ENCODE measurements at places on chromosomes 5 and 9. TPM values are rescaled to one million over a fixed set of nuclear protein-coding genes. Genes with fewer than 3 reads are reported as not detected.

IL4 gene
- 1.8 TPM for total RNA-seq

DNA sequence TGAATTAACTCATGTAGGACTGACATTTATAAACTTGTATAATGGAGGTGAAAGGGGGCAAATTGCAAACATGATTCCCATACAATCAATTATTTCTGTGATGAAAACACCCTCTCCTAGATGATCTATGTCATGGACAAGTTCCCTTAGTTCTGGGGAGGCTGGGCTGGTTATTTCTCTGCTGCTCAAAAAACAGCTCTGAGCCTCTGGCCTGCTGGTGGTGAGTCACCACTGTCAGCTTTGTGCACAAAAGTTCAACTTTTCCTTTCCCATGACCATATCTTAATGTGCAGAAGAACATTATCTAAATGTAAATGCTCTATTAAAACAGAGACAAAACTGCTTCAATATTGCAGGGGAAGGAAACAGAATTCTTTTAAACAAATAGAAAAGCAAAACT, 85.0 kb downstream of the HMHB1 start:
- no peak for DNase-seq

INSYN2B gene
- total RNA-seq, result not detected

NME5 gene
- not detected for total RNA-seq

DNA sequence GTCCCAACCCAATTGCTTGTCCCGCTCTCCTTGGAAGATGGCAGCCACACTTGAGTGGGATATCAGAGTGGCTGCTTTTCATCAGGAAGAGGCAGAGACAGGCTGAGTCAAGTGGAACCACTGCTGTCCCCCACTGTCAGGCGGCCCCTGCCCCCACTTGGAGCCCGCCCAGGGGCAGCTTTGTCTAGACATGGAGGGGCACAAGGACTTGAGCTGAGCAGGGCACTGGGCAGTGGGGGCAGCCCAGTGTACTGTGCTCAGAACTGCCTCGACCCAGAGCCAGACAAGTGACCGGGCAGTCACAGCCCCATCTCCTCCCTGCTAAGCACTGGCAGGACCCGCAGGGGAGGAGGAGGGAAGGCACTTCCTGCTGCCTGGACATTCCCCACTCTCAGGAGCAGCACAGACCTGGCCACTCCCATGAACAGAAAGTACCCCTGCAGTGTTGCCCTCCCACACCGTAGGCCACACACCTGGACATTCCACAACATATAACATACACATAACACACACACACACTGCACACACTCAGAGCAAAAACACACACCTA, 91.0 kb downstream of the MRPL36 start:
- DNase-seq, result no peak

GRCh38 chr5:102875721-102876123, 120.6 kb downstream of the PAM start:
- DNase-seq, result no peak

DNA sequence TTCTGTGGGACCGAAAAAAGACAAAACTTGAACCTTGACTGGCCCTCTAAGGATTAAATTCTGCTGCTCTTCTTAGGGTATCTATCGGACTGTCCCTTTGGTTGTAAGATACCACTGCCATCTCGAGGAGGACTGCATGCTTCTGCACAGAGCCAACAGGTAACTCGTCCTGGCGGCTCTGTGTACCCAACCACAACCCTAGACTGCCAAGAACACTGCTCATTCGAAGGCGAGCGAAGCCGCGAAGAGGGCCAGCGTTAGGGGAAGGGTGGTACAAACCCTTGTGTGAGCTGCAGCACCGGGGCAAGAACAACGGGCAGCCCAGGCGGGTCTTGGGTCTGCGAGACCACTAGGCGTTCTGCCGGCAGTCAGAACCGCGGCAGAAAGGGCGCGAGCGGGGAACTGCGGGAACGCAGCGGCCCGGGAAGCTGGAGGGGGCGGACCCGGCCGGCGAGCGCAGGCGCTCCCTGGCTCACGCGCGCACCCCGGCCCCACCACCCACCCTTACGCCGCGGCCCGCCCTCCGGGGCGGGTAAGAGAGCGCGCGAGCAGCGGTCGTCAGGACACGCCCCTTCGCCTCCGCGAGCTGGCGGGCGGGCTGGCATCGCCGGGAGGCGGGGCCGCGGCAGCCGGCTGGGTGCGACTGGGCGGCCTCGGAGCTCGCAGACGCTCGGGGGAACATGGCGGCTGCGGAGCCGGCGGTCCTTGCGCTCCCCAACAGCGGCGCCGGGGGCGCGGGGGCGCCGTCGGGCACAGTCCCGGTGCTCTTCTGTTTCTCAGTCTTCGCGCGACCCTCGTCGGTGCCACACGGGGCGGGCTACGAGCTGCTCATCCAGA, at the start of gene ISOC1:
ISOC1 (plus strand) TSS at position 663 of the 837 bp plus-strand sequence; CDS start at position 681, 18 bp downstream.
- peak; percentile 94 for DNase-seq

- DNase-seq, result no peak
Observed at GRCh38 chr9:114003351-114003750, 74.7 kb downstream of the AMBP start.

DNA sequence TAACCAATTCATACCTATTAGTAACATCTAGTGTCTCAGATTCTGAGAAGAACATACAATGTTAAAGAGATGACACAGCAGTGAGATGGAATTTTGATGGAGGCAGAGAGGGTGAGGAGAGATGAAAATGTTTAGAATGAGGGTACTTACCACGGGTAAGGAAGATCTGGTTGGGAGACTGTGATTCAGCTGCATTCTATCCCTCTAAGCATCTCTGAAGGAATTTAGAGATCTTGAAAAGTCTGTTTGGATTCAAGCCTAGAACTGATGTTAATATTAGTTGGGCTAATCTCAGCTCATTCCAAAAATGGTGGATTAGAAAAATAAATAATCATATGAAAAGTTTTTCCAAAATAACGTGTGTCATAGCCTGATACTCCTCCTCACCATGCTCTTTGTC, 191.5 kb upstream of the CLINT1 start:
- DNase-seq, result no peak

SAPCD2 gene
- total RNA-seq, result 30.0 TPM

DNA sequence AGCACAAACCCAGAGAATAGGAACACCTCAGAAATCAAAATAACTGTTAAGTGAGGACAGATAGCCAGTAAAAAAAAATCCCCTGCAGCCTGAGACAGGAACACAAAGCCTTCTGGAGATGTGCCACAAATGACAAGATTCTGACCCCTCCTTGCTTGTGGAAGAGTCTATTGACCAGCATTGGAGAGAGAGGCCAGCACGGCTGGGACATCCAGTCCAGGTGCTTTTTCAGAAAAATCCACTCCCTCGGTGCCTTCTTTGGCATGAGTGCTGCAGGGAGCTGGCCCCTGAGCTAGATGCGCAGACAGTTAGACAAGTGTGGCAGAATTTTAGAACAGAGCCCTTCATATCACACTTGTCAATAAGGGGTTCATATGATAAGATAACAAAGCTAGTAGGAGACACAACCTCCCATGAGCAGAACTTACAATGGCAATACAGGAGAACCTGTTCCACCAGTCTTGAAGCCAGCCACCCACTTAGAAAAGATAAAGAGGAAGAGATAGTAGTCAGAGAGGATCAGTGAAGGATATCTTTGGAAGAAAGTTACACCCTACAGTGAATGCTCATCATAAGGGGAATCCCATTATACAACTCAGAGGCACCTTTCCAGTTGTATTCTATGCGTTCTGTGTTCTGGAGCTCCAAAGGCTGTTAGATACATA, 298.4 kb downstream of the TLE1 start:
- DNase-seq, result no peak

CDX1 gene
- not detected for total RNA-seq

DNA sequence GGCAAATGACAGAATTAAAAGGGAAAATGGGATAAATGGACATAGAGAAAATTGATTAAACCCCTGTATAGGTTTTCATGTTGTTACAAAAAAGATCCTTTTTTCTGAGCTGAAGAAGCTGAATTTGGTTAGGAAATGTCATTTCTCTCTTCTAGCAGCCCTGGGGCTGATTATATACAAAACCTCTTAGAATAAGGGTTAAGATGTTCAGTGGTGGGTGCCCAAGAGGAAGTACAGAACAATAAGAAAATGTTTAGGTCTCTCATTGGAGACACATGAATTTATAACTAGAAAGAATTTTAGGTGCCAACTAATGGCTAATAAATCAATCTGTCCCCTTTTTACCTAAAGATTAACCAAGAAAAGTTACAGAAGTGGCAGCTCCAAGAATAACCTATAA, 14.2 kb downstream of the ABHD17B start:
- DNase-seq, result no peak

IFNA14 gene
- not detected for total RNA-seq

GRCh38 chr5:59831326-59832010, 62.1 kb downstream of the PDE4D start:
- DNase-seq, result no peak

PTGS1 gene
- total RNA-seq, result 0.96 TPM

GRCh38 chr9:134136996-134137299, 1.1 kb downstream of the WDR5 start:
- DNase-seq, result no peak

CACNA1B gene
- not detected for total RNA-seq

DNA sequence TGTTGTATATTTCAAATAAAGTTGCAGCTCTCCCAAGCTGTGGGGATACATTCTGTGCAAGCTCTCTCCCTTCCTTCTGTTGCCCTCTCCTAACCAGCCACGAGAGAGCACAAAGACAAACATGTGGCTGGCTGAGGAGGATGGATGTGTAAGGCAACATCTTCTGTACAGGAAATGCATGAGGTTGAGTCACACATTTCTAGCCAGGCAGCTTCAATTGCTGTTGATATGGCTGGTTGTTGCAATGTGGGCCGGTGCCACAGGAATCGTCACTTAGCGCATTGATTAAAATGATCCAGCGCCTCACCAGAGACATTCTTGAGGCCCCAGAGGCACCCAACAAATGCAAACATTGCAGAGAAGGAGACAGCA, 207.1 kb downstream of the ICE1 start:
- no peak for DNase-seq

DNA sequence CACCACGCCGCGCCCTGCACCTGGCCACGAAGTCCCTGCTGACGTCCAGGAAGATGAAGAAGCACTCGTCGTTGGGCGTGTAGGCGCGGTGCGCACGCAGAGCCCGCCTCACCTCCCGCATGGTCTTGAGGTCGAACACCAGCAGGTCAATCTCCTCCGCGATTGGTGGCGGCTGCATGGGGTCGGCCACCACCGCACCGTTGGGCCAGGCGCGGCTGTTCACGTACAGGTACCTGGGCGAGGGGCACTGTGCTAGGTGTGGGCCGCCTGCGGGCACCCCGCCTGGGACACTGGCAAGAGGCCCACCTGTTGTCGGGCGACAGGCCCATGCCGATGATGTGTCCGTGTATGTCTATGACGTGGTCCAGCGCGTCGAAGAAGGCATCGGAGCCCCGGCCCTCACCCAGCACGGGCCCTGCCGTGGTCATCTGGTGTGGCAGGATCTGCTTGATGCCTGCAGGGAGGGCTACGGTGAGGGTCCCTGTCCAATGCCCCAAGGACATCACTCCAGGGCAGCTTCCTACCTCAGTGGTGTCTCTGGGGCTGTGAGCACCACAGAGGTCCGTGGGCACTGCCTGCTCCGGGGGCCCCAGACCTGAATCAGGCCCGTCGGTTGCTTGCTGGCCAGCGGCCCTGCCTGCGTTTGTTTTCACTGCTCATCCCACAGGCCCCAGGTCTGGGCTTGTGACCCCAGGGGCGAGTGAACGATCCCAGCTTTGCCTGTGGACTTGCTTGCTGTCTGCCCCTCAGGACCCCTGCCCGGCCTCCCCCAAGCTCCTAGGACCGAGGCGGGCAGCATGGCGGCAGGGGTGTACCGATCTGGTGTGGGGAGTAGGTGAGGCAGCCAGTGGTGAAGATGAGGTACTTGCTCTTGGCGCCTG, 3.1 kb downstream of the FBXW5 start:
- no peak for DNase-seq

KIAA1958 gene
- 15.0 TPM for total RNA-seq

Data from activated naive CD8-positive, alpha-beta T cell treated with anti-CD3 and anti-CD28 coated beads, Interleukin-2, amount 10 ng/mL, durations not matched to agents 7 days and 5 days (primary cell).